Caki2 (cell line): ENCODE measurements at places on chromosomes 5 and 9.

- no peak for DNase-seq
Observed at GRCh38 chr9:86531971-86532640, 177.9 kb upstream of the TUT7 start.

GRCh38 chr9:125850763-125851162 lies 103.6 kb downstream of the PBX3 start:
- DNase-seq: no peak

- no peak for DNase-seq
Observed at GRCh38 chr5:135662683-135663082, 83.9 kb upstream of the CXCL14 start.

GRCh38 chr5:163248333-163248732 lies 189.1 kb upstream of the CCNG1 start:
- no peak for DNase-seq

DNA sequence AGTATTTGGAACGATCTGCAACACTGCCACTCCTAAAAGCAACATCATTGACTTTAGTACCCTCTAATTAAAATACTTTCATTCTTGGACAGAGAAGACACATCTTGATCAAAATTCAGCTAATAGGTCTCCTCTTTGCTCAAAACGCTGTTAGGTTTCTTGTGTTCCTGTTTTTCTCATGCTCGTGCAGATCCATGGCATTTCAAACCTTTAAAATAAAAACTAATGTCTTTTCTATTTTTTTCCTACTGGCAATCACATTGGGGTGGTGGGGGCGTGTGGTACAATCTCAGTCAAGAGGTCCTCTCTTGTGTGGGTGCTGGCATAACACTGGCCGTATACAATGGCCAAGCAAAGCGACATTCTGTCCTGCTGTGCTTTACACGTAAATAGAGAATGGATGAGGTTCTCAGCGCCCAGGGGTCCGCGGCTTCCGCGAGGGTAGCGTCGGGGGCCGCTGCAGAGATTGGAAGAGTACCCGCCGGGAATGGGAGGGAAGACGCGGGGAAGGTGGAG lies 315 bp upstream of the GPR150 start:
- no peak for DNase-seq

- DNase-seq: no peak
Observed at GRCh38 chr9:91359083-91359482, 2.6 kb downstream of the AUH start.

- no peak for DNase-seq
Observed at GRCh38 chr5:169169783-169170182, 131.2 kb downstream of the SLIT3 start.

DNA sequence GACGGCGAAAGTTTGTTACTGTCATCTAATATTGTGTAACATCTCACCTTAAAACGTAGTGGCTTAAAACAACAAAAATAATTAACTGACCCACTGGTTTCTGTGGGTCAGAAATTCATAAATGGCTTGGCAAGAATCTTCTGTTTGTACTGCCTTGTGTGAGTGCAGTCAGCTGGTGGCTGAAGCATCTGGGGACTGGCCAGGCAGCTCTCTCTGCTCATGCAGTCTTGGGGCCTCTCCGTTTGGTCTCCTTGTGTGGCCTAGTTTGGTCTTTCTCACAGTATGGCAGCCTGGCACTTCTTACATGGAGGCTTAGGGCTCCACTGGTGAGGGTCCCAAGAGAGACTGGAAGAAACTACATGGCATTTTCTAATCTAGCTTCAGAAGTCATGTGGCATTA lies 49.0 kb upstream of the CTXN3 start:
- no peak for DNase-seq

- DNase-seq: no peak
Observed at GRCh38 chr9:31259824-31260223, 1124.6 kb upstream of the ACO1 start.

DNA sequence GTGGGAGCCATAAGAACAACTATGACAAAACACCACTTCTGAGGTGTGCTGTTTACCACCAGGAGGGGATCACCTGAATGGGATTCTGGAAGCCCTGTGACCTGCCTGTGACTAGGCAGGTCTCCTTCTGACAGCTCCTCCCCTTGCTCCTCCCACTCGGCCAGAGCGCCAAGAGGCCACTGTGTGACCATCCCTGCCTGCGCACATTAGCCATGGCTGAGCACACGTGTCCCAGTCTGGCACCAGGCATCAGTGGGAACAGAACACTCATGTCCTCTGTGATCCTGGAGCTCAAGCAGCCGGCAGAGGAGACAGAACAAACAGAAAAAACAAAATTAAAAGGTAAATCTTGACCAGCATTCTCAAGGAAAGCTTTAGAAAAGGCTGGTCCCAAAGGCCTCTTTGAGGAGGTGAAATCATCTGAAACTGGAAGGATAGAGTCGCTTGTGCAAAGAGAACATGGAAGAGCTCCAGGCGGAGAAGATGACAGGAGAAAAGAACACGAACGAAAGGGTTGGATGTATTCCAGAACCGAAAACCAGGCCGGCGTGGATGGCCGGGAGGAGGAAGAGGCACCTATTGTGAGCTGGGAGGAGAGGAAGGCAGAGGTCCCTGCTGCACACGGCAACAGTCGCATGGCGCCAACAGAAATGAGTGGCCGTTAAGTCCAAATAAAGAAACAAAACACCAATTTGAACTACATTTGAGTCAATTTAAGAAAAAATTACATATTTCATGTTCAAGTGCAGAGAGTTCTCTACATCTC lies 5.1 kb downstream of the MED10 start:
- DNase-seq: no peak

DNA sequence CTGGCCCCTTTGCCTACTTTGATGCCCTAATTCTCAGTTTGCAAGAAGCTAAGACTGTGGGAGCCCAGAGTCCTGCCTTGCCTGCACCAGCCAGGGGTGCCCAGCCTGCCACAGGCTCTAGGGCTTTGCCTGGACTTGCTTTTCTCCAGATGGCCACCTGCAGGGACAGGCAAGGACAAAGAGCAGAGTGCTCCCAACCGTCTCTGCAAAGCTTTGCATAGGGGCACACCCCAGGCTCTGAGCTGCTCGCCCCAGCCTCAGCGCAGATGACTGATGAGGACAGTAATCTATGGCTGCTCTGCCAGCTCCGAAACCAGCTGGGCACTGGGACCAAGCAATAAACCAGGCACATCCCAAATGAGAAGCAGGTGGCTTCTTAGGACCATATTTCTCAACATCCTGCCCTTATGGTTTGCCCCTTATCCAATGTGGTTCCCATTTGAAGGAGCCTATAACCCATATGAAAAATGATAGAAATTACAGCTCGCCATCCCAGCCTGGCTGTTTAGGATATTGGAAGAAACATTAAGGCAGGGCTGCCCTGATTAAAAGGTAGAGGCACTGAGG lies 25.4 kb upstream of the TCF7 start:
- DNase-seq: no peak

GRCh38 chr5:107461770-107462169 lies 209.0 kb downstream of the EFNA5 start:
- peak; percentile 47 for DNase-seq

DNA sequence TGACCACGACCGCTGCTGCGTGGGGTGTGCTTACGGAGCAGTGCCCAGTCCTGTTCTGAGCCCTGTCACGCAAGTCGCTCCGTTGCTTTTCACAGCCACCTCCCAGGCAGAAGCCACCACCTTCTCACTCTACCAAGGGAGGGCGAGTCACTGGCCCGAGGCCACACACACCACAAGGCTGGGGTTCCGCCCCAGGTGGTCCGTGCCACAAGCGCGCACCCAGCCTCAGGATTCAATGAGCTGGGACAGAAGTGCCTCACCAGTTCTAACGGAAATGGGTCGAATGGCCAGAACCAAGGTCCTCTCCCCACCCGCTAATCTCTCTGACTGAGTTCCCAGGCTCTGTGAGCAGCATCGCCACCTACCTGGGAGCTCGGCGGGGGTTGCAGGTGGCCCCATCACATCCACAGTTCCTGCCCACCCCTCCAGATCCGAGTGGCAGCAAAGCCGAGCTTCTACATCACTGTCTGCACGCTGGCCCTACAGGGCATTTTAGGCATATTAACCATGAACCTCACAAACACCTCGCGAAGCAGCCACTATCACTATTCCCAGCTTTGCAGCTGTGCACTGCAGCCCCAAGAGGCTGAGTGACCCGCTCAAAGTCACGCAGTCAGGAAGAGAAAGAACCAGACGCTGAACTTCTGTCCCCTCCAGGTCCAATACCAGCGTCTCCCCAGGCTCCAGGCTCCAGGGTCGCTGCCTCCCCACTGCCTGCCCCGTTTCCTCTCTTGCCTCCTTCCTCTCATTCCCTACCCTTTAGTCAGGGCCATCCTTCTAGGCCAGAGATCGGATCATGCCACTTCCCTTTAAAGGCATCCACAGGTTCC lies 92.1 kb upstream of the PHYKPL start:
- DNase-seq: no peak

- DNase-seq: peak; percentile 54
Observed at GRCh38 chr9:115442054-115442453, 324.1 kb upstream of the TNC start.

GRCh38 chr5:57802131-57802530 lies 319.5 kb upstream of the ACTBL2 start:
- no peak for DNase-seq

DNA sequence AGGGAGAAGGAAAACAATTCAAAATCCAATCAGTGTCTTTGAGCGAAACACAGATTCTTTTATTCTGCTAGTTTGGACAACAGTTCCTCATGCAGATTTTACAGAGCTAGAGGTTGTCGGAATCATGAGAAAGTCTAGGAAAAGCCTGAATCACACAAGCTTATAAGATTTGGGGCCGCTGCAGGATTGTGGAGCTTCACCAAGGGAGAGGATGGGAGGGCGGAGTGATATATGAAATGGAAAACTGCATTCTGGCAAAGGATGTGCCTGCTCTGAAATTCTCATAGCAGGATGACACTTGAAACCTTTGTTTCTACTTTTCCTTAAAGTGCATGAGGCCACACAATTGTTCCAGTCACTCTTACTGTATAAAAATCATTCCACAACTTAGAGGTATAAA lies 134.3 kb downstream of the OR2K2 start:
- DNase-seq: no peak

DNA sequence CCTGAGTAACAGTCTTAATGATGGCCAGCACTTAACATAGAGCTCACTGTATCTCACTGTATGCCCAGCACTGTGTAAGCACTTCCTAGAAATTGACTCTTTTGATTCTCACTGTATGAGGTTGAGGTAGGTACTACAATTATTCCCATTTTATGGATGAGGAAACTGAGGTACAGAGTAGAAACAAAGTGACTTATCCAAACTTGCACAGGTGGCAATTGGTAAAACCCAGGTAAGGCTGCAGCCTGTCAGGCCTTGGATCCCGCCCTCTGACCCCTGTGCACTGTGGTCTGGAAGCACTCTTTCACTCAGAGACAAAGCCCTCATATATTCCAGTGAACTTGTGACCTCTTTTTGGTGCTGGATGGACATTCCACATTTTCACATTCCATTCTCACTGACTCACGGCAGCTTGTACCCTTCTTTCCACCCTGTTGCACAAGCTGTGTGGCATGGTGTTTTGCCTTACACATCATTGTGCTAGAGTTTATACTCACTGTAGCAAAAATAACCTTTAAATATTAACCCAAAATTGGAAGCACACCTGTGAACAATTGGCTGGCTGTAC lies 21.7 kb downstream of the ANKRD55 start:
- peak; percentile 92 for DNase-seq

DNA sequence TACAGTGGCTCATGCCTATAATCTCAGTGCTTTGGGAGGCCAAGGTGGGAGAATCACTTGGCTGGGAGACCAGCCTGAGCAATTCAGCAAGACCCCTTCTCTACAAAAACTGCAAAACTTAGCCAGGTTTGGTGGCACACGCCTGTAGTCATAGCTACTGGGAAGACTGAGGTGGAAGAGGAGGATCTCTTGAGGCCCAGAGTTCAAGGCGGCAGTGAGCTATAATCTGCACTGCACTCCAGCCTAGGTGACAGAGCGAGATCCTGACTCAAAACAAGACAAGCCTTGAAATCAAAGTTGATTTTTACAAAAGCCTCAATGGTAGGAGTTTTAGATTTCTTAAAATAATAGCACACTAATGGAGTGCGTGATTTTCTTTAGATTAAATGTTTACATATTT lies 14.6 kb downstream of the UBE2D2 start:
- DNase-seq: no peak

GRCh38 chr9:93206576-93207155 lies 22.7 kb downstream of the WNK2 start:
- no peak for DNase-seq

DNA sequence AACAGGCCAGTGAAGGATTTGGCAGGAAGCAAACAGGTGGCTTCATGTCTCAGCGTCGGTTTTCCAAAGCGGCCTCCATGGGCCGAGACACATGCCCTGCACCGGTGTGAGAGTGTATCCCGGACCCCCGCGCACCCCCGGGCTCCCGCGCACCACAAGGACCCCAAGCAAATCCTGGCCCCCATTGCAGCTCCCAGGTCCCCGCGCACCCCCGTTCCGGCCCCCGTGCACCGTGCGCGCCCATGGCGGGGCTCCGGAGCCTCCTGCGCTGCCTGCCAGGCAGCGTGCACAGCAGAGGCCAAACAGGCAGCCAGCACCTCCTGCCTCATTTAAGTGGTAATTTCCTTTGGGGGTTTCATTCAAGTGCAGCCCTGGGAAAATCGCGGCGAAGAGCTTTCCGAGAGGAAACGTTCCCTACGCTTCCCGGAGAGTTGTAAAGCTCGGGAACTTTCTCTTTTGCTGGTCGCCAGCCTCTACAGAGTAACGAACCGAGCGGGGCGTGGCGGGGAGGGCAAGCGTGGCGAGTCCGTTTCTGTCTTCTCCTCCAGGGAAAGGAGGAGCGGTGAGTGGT lies 145.5 kb upstream of the SLC24A2 start:
- no peak for DNase-seq

- DNase-seq: no peak
Observed at GRCh38 chr5:115992848-115993350, 30.6 kb downstream of the LVRN start.

- no peak for DNase-seq
Observed at GRCh38 chr9:75369989-75370388, 281.7 kb downstream of the OSTF1 start.

- DNase-seq: no peak
Observed at GRCh38 chr5:78050888-78051287, 243.6 kb downstream of the AP3B1 start.

GRCh38 chr5:107951309-107951708 lies 280.6 kb upstream of the EFNA5 start:
- no peak for DNase-seq

GRCh38 chr5:177495243-177496060 lies 2.0 kb downstream of the PDLIM7 start:
- peak; percentile 94 for DNase-seq

GRCh38 chr5:178177569-178177968 lies 9.6 kb downstream of the GMCL2 start:
- no peak for DNase-seq

GRCh38 chr5:56480705-56481427 lies 247.7 kb upstream of the ANKRD55 start:
- peak; percentile 52 for DNase-seq
